Stimulated activated CD4-positive, alpha-beta T cell treated with anti-CD3 and anti-CD28 coated beads, Interleukin-15, amount 100 ng/mL, for 1 hour (primary cell): ENCODE measurements at places on chromosomes 5 and 9.

DNA sequence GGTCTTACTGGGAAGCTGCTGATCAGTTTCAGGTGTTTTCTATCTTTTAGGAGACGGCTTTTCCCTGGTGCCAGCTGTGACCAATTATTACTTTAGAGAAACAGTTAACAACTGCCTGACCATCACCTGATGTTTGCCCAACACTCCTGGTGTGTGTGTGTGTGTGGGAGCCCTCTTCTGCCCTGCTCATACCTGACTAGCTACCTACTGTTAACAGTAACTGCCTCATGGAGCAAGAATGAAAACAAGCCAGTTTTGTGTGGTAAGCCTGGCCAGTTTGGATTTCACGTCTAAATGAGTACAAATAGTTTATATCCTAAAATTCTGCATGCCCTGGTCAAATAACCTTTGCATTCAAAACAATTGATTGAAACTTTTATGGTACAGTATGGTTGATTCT is 46.1 kb upstream of the RIOK2 start:
- no peak for DNase-seq

GRCh38 chr5:151708126-151708525 is 21.4 kb upstream of the SPARC start:
- no peak for DNase-seq

GRCh38 chr9:6827439-6828145 is 69.8 kb downstream of the KDM4C start:
- no peak for DNase-seq

DNA sequence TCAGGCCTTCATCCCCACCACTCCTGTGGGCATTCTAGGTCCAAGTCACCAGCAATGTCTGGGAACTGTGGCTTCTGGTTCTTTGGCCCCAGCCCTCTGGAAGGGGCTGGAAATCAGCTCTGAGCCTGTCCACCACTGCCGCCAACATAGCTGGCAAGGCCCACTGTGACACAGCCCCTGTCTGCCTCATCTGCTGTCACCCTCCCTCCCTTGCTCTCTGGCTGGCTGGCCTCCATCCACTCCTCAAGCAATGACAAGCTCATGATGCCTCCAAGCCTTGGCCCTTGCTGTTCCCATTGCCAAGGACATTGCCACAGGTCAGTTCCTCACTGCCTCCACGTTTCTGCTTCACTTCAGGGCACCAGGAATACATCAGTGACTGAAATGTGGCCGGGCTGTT is 93.7 kb downstream of the LHX2 start:
- no peak for DNase-seq

GRCh38 chr9:21210311-21210710 is 3.4 kb upstream of the IFNA10 start:
- no peak for DNase-seq

DNA sequence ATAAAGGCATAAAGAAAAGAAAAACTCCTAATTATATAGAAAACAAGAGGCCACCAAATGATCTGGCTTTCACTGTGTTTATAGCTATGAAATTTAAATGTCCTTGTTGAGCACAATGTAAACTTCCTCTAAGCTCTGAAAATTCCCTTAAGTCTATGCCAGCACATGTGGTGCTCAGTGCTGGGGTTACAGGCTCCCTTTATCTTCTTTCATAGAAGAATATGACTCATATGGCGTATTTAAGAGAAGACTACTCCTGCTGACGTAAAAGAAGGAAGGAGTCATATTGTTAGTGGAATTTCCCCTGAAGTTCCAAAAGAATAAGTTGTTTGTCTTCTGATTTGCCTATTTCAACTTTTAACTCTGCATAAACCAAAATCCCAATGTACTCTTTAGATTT is 30.4 kb downstream of the RNF145 start:
- DNase-seq: no peak
